ENCODE measurements at places on chromosomes 16 and 17.

GRCh38 chr17:9473711-9474110, 101.9 kb downstream of the STX8 start:
- DNase-seq, result no peak

- DNase-seq, result no peak
Observed at GRCh38 chr16:51592001-51592501, 441.0 kb upstream of the SALL1 start.

- DNase-seq, result no peak
Observed at GRCh38 chr17:63762161-63763078, 11.0 kb downstream of the CCDC47 start.

GRCh38 chr17:77959126-77959925, 823 bp downstream of the TNRC6C start:
- no peak for DNase-seq

DNA sequence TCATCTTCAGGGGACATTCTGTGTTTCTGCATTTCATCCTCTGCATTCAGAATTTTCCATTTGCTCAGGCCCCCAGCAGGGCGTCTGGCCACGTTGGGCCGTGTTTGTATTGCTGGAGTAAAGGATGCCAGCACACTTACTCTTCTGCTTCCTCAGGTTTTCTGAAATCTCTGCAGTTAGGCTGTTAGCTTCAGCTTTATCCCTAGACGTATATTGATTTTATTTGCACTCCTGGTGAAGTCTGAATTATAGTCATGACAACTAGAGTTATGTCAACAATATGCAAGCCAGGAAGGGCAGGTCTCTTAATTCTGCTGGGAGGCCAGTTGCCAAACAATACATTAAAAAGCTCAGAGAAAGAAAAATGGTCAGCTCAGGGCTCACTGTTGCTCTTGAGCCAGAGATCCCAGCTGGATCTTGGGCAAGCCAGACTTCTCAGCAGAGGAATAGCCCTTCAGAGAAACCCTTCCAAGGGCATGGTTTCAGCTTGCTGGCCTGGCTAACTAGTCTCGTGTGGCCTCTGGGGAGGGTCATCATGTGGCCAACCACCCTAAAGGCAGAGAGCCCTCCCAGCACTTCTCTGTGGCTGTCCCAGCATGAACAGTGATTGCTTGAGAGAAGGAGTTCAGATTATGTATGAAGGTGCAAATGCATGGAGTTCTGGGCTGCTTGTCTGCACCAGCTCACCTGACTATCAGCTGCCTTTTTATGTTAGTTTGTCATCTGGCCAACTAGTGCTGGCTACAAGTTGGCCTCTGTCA, 110.2 kb upstream of the CACNG5 start:
- DNase-seq, result peak; percentile 30

GRCh38 chr16:5965321-5965720, 867.7 kb upstream of the EEF2KMT start:
- DNase-seq, result peak; percentile 53

DNA sequence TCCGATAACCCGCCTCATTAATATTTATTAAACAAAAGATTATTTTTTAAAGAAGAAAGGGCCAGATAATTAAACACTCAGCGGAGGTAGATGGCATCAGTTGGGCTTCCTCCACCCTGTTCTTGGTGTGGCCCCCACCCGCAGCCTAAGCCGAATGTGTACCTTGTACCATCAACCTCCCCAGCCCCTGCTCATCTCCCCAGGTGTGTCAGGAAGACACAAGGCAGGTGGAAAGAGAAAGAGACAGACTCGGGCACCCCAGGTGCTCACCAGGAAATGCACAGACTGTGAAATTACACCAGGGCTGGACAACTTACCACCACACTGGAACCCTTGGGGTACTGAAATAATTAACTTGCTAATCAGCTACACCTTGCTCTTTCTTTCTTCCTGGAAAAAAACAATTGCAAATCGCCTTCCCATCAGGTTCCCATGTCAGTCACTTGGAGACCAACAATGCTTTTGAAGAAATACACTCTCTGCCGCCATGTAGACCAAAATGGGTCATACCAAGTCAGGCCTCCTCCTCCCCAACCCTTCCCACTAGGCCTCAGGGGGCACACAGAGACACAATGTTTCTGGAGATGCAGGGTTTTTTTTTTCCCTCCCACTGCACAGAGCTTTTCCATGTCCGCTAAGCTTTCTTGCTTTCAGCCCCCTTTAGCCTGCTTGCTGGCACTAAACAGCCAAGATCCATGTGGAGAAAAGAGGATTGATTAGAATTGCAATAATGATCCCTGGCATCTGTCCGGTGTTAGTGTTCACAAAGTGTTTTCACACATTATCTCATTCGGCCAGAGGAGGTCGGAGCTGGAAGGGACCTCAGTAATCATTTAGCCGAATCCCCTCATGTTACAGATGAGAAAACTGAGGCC, 8.6 kb upstream of the LHX1 start:
- DNase-seq, result no peak

GRCh38 chr16:87245511-87245910, 71.7 kb downstream of the C16orf95 start:
- no peak for DNase-seq

DNA sequence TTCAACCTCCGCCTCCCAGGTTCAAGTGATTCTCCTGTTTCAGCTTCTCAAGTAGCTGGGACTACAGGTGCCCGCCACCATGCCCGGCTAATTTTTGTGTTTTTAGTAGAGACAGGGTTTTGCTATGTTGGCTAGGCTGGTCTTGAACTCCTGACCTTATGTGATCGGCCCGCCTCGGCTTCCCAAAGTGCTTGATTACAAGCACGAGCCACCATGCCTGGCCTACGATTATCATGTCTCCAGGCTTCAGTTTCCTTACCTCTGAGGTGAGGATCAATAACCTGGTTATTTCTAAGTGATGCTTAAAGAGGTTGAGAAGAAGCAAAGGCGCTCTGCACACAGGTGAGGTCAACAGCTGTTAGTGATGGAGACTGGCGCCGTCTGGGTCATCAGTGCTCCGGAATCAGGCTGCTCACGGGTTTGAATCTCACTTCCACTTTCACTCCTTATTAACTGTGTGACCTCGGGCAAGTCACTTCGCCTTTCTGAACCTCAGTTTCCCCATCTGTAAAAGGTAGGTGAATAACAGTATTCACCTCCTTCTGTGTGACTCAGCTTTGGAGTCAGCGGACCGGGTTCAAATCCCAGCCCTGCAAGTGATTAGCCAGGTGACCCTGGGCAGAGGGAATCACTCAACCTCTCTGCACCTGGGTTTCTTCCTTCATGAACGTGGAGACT, 745 bp upstream of the ABCC1 start:
- no peak for DNase-seq

- no peak for DNase-seq
Observed at GRCh38 chr17:1154704-1155103, 25.1 kb downstream of the ABR start.

- DNase-seq, result no peak
Observed at GRCh38 chr17:81066072-81066471, 31.1 kb downstream of the BAIAP2 start.

DNA sequence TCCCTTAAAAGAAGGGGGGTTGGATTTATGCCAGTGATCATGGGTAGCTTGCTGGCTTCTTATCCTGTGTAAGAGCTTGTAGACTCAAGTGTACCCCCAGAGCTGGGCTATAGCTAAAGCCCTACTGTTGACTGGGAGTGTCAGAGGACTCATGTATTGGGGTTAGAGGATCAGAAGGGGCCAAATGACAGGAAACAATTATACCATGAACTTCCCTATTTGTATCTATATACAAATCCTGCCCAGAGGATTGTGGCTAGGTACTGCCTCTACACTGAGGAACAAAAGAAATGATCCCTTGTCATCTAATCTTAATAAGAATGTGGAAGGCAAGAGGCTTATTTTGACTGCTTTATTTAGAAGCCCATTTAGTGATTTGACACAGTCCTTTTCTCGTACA, 14.3 kb downstream of the ZP2 start:
- no peak for DNase-seq

DNA sequence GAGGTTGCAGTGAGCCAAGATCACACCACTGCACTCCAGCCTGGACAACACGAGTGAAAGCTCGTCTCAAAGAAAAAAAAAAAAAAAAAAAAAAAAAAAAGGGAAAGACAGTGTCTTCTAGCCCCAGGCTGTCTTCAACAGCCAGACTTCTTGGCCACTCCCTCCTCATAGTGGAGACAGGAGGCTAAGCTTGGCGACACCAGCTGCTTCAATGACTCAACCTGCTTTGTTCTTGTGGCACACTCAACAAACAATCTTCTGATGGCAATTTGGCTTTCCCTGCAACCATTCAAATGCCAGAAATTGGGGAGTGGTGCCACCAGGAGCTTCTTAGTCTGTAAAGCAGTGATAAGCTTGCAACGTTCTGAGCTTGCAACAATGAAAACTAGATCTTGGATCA, 290.4 kb upstream of the DYNLRB2 start:
- no peak for DNase-seq

- no peak for DNase-seq
Observed at GRCh38 chr17:65279456-65279855, 142.3 kb downstream of the RGS9 start.

DNA sequence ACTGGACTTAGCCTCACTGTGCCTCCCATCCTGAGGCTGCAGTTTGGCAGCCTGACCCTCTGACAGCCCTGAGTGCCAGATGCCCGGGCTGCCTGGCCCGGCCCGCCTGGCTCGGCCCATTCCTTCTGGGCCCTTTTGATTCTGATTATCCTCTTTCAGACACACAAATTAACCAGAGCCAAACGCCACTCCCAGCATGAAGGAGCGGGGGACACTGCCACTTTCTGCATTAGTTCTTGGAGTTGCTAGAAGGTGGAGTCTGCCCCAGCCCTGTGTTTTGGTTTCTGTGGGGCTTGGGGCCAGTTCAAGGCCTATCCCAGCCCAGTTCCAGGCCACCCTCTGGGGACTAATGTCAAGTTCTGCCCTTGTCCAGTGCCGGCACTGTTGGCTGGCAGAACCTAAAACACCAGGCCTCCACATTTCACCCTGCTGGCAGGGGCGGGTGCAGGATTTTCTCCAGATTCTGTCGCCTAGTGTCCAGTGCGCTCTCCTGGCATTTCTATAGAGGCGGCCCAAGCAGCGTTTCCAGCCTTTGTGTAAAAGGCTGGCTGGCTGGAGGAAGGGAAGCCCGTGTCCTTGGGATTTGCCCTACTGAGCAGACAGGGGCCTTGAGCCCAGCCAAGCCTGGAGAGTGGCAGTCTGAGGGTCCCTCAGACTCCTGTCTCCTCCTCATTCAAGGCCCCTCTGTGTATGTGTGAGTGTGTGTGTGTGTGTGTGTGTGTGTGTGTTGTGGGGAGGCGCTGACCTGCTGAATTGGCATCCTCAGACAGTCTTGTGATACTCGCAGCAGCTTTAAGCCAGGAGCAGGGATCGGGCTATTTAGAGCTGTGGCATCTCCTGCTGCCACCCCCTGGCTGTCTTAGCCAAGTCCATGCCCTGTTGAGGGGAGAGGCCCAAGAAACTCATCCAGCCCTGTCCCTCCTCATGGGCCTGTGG, 21.4 kb downstream of the PLCD3 start:
- no peak for DNase-seq

DNA sequence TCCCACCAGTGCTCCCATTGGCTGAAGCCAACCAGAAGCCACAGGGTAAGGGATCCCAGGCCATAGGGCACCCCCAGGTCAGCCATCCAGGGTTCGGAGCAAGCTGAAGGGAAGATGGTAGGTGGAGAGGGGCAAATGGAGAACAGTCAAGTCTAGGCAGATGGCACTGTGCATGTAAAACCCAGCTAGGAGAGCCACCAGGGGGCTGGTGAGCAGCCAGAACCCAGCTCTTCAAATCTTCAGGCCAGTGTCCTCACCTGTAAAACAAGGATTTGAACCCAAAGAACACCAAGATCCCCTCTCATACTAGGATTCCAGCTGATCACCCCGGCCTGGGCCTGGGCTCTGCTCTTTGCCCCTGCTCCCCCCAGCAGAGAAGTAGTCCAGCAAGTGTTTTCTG, 43.5 kb downstream of the GINS3 start:
- no peak for DNase-seq

- no peak for DNase-seq
Observed at GRCh38 chr17:7982173-7982572, 20.2 kb upstream of the GUCY2D start.

DNA sequence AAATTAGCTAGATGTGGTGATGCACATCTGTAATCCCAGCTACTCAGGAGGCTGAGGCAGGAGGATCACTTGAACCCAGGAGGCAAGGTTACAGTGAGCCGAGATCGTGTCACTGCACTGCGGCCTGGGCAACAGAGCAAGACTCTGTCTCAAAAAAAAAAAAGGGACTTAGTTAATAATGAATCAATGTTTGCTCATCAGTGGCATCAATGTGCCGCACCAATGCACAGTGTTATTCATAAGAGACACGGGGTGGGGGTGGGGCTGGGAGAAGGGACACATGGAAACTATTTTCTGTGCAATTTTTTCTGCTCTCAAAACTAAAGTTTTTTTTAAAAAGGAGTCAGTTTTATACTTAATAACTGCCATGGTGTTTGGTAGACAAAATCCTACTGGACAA, 6.8 kb upstream of the ATP2C2 start:
- no peak for DNase-seq

GRCh38 chr16:53872248-53873221, 168.6 kb downstream of the FTO start:
- no peak for DNase-seq

DNA sequence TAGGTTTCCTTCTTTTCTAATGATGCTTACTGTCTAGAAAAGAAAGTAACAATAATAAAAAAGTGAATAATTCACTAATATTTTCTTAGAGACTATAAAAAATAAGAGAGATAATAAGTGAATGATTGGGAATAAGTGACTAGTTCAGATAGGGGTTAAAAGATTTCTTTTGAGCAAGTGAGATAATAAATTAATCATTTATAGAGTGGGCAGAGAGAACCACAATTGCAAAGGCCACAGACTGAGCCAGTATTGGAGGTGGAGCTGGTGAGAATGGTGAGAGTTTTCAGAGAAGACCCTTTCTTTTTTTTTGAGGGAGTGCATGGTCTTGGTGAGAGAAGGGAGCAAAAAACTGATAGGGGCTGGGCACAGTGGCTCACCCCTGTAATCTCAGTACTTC, 159.1 kb upstream of the SALL1 start:
- DNase-seq, result no peak

DNA sequence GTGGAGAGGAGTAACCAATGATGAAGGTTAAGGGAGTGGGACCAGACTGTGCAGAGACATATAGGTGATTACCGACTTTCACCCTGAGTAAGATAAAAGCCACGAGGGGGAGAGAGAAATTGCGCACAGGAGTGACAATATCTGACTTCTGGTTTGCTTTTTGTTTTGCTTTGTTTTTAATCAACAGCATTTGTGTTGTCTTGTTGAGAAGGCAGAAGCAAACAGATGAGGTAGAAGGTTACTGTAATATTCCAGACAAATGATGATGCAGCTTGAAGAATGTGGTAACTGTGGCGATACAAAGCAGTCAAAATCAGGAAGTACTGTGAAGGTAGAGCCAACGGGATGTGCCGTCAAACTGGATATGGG, 7.5 kb downstream of the PELP1 start:
- DNase-seq, result no peak

GRCh38 chr16:89847051-89847939, 19.0 kb downstream of the SPIRE2 start:
- DNase-seq, result peak; percentile 33

GRCh38 chr16:82682767-82683166, 56.0 kb downstream of the CDH13 start:
- DNase-seq, result no peak

GRCh38 chr17:4969047-4969550, 1.5 kb upstream of the SPAG7 start:
- DNase-seq, result no peak

All from NCI-H2029 treated with DMSO at 0.1 percent for 48 hours (cell line).